ENCODE measurements at places on chromosomes 12 and 14.

- peak; percentile 83 for DNase-seq
Observed at GRCh38 chr14:102594514-102595175, 2.2 kb downstream of the RCOR1 start.

DNA sequence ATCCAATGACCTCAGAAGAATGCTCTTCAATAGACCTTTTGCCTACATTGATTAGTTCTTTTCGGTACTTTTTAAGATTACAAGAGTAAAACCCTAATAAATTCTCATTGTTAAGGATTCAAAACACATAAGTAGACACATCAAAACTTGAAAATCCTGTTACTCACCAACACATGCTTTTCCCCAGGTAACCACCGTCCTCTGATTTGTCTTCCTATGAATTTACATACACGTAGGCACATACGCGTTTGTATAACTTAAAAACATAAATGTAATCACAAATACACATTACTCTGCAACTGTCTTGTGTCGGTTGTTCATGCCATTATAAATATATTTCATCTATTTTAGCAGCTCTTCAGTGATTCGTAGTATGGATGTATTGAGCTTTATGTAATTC is 910 bp upstream of the WASHC4 start:
- peak; percentile 49 for DNase-seq

GRCh38 chr14:100736269-100737180 is 9.8 kb downstream of the DLK1 start:
- DNase-seq, result no peak

- DNase-seq, result no peak
Observed at GRCh38 chr12:45586486-45586885, 143.0 kb upstream of the ARID2 start.

DNA sequence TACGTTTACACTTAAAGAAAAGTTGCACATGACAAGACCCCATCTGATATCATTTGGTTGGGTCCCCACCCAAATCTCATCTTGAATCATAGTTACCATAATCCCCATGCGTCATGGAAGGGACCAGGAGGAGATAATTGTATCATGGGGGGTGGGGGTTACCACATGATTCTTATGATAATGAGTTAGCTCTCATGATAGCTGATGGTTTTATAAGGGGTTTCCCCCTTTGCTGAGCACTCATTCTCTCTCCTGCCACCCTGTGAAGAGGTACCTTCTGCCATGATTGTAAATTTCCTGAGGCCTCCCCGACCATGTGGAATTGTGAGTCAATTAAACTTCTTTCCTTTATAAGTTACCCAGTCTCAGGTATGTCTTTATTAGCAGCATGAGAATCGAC is 60.3 kb downstream of the PHLDA1 start:
- DNase-seq, result no peak

DNA sequence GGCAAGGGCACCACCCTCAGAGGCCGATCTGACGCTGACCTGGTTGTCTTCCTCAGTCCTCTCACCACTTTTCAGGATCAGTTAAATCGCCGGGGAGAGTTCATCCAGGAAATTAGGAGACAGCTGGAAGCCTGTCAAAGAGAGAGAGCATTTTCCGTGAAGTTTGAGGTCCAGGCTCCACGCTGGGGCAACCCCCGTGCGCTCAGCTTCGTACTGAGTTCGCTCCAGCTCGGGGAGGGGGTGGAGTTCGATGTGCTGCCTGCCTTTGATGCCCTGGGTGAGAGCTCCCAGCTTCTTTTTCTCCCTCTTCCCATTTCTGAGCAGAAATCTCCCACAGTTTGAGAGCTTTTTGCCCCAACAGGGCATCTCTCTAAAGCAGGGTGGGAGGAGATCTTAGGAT is 1.8 kb downstream of the OAS1 start:
- DNase-seq, result no peak

DNA sequence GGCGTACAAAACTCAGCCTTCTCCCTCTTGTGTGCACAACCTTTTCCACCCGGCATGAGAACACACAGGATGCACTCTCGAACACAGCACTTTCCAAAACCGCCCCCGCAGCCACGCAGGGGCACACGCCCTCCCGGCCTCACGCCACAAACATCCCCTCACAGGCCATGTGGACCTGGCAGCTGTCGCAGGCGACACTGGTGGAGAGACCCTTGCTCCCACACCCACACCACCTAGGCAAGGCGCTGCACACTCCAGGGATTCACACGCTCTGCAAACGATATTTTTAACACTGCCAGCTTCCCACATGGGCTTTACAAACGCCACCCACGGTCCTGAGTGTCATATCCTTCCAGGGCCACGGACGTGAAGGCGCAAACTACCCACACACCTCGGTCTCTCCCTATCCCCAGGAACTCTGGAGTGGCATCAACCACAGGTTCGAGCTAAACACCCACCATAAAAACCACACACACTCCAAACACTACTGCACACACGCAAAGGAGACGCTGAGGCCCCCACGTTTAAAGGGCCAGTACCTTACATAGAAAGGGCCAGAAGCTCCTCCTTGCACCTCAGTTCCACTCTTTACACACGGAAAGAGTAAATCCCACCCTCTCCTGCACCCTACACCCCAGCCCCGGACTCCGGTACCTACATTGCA is 12.4 kb upstream of the ITGB7 start:
- no peak for DNase-seq

- DNase-seq, result no peak
Observed at GRCh38 chr12:12229556-12230092, 37.2 kb downstream of the LRP6 start.

- no peak for DNase-seq
Observed at GRCh38 chr14:56795284-56795622, 15.0 kb downstream of the OTX2 start.

DNA sequence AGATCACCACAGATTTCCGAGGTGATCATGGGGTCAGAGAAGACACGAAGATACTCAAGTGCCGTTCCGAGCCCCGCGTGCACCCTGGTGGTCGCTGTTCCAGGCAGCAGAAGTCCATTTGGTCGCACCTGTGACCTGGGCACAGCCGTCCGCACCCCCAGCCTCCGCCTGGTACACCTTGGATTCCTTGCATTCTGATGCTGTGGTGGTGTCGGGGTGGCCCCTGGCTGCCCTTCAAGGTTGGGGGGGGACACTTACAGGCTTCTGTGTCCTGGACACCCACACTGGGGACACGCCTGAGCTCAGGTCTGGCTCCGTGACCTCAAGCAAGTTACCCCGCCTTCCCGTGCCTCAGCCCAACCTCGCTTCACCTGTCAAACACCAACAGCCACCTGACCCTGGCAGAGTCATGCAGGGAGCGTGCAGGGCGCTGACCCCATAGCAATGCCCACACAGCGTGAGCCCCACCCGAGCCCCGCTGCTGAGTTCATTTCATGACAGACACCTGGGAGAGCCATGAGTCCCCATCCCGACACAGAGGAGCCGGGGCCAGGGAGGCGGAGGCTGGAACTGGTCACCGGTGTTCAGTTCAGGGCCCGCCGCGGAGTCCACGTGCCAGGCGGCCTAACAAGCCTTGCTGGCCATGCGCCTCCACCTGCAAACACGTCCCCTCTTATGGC is 17.9 kb upstream of the GALNT9 start:
- DNase-seq, result no peak

DNA sequence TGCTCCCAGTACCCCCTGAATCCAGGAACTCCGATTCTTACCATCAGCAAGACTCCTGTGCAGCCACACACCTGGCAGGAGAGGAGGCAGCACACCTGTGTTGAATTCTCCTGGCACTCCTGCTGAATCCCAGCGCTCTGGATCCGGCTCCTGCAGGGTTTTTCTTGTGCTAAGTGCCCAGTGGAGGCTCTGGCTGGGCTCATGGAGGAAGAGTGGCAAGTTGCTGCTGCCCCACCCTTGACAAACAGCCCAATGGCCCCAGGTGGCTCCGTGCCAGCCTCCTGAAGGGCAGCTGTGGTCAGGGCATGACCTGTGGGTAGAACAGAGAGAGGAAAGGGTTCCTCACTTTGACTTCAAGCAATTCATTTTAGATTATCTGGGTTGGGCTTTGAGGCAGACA is 20.0 kb downstream of the CRACR2A start:
- DNase-seq, result no peak

- peak; percentile 28 for DNase-seq
Observed at GRCh38 chr14:90239139-90239538, 17.2 kb upstream of the PSMC1 start.

DNA sequence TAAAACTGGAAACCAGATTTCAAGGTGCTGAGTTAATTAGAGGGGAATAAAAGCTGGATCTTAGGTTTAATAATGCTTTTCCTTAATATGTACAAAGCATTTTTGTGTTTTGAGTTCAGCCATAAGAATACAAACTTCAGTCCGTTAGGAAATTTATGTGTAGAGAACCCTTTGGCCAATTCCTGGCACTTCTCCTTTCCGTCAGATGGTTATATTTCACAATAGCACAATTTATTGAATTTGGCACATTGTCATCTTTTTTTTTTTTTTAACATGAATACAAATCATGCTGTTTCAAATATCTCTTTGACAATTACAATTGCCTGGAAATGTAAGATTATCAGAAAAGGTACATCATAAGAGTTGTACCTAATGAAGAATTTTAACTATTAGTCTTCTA is 56.2 kb upstream of the DDHD1 start:
- DNase-seq, result no peak
